Tongue (tissue), 3 donors: ENCODE measurements at places on chromosomes 2 and 18. TPM values are rescaled to one million over a fixed set of nuclear protein-coding genes. Genes with fewer than 3 reads are reported as not detected.

DNA sequence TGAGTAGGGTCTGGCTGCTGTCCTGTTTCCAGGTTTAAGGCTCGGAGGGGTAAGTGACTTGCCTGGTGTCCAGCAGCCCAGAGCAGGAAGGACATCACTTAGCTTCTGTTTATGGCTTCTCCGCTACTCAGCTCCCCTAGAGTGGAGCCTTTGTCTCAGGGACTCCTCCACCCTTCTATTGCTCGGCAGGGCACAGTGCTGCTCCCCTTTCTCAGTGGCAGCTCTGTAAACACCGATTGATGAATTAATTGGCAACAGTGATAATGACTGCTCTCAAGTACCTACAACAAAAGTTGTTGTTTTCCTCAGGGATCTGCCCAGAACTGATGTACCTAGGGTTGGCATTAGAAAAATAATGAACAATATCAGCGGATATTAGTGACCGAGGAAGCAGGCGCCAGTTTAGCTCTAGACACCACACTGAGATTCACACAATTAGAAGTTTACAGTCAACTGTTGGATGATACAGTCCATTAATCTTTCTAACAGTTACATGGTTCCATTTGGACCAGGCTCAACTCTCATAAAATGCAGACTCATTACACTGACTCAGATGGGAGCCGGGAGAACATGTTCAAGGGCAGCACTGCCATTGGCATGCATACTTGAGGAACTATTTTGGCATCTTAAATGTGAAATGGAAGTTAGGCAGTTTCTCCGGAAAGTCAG, 265.7 kb downstream of the MTX2 start:
- DNase-seq, result peak; percentile 15

- peak; percentile 2 for DNase-seq
Observed at GRCh38 chr2:22557406-22557805, 827.6 kb upstream of the KLHL29 start.

GRCh38 chr2:216327447-216327935, 44.8 kb downstream of the MARCHF4 start:
- DNase-seq, result no peak

GRCh38 chr2:18247282-18248110, 313.0 kb downstream of the RDH14 start:
- DNase-seq, result no peak

GRCh38 chr2:183267148-183267827, 143.0 kb downstream of the NUP35 start:
- no peak for DNase-seq

DNA sequence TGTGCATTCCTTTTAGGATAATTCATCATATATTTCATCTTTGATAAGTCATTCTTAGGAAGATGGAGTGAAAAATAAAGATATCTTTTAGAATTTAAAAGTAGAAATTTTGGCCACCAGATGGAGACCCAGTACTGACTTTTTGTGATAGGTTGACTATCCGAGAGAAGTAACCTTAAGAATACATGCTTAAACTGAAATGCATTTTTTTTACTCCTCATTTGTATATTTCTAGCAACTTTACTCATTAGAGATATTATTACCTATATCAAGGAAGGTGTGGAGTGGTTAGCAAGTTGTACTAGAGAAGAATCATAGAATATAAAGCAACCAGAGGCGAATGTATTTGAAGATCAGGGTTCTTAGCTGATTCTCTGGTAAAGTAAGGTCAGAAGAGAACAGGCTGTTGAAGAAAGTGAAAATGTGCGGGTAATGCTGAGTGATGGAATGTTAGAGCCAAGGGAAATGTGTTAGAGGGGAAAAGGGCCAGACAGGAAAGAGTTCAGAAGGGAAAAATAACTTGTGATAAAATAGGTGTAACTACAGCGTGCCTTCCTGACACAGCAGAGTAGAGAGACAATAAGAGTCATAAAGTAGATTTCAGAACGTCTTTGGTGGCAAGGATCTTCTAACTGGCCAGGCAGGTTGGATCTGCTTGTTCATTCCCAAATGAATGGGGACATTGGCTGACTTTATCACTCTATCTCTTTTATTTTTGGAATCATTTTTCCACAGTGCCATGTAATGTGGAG, 52.3 kb downstream of the TDRD15 start:
- peak; percentile 60 for DNase-seq

- no peak for DNase-seq
Observed at GRCh38 chr2:216678098-216678465, 17.3 kb downstream of the IGFBP5 start.

DNA sequence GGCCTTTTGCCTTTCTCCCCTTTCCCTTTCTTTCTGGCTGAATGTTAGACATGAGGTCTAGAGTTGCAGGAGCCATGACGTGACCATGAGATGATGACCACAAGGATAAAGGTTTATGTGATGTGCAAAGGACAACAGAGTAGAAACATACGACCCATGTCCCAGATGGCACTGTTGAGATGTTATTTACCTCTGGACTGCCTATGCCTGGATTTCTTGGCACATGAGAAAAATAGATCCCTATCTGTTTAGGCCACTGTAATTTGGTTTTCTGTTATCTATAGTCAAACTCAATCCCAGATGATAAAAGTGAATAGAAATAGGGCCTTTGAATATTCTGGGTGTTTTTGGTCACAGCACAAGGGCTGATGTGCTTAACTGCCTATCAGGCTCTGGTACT, 58.8 kb downstream of the GDF7 start:
- no peak for DNase-seq

DNA sequence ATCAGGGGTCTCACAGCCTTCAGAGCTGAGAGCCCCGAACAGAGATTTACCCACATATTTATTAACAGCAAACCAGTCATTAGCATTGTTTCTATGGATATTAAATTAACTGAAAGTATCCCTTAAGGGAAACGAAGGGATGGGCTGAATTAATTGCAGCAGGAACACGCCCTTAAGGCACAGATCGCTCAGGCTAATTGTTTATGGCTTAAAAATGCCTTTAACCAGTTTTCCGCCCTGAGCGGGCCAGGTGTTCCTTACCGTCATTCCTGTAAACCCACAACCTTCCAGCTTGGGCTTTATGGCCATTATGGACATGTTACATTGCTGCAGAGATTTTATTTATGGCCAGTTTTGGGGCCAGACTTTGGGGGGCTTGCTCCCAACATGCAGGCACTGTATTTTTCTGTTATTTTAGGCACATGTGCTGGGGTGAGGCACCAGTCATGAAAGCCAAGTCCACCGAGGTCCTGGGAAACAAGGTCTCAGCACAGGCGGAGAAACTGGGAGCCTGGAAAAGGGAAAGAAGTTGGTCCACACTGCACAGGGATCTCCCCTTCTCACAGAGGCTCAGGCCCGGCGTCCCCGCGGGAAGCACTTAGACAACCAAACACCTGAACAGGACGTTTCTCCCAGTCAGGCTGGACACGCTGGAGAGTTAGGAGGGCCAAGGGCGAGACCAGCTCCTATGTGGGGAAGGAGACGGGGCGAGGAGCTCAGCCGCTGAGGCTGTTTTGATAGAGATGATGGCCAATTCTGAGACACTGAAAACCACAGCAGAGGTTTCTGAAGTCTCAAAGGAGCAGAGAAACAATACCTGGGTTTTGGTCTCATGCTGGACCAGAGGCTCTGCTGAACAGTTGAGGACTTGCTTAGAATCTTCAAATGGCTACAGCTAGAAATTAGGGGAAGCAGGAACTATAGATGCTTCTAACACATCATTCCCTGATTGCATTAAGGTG, 86.7 kb downstream of the TMEM18 start:
- no peak for DNase-seq

CKAP2L gene
- total RNA-seq, result 35.3 TPM

COL5A2 gene
- 607 TPM for total RNA-seq
